CD4-positive, alpha-beta T cell treated with Interleukin-21 for 1 hour (primary cell): ENCODE measurements at places on chromosomes 4 and X.

DNA sequence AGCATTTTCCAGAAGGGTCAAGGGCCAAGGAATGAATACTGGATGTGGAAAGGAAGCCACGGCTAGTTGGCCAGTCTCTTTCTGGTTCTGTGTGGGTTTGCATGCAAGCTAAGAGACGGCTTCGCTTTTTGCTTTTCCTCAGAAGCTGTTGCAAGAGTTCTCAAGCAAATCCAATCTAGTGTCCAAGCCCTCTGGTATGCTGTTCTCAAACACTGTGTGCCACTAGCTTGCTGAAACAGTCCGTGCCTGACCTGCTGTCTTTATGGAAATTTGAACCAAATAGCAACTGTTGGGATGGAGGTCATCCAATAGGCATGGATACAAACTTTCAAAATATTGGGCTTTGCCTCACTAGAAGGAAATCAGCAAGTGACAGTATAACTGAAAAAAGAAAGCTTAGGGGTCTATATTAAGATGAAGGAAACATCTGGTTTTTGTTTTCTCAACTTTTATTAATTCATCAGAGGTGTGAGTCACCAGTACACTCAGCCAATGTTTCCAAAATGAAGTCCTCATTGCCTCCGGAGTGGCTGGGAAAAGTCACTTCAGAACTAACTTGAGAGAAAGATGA, 70.5 kb downstream of the SLC9A6 start:
- DNase-seq = no peak

DNA sequence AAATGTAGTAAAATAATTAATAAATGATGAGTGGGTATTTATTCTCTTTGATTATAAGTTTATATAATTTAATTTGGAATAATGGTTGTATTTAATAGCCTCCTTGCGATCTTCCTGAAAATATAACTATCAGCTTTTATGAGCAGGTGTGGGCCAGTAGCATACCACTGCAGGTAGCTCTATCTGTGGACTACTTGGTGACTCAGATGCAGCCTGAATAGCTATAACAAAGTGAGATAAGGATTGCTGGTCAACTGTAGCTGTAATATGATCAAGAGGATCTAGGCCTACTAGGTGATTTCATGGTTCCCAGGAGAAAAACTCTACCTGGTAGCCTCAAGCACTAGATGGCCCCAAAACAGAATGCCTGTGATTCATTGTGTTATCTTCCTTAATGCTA, 47.1 kb upstream of the BMP15 start:
- DNase-seq = no peak

- DNase-seq = peak; percentile 69
Measured at GRCh38 chr4:140095694-140096482, 58.1 kb downstream of the MAML3 start.

DNA sequence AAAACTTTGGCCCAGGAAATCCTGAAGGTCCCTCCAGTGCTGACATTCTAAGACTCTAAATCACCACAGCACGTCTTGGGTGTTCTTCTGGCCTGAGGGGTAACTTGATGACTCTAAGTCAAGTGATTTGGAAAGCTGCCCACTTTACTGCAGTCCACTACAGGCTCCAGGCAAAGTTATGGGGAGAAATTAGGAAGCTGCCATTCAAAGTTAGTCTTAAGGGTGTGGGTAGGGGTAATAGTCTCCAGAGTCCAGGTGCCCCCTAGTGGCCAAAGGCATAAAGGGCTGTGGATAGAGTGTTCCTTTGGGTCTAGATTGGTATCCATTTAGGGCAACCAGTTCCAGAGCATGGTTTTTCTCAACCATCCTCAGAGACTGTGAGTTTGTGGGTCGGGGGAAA, 38.7 kb upstream of the SLC16A2 start:
- DNase-seq = peak; percentile 44

GRCh38 chr4:55107054-55107453, 18.3 kb downstream of the KDR start:
- no peak for DNase-seq

DNA sequence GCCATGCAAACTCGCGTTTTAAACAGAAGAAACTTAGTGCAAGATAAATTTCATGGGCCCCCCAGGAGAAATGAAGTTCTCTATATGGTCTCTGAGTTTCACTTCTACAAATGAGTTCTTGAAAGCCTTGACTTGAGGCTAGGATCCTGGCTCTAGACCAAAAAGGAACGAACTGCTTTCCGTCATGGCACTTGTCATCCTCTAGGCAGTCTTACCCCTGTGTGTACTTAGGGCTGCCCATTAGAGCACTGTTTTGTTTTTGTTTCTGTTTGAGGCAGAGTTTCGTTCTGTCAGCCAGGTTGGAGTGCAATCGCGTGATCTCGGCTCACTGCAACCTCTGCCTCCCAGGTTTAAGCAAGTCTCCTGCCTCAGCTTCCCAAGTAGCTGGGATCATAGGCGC, 29.0 kb downstream of the RNF4 start:
- peak; percentile 14 for DNase-seq
